ENCODE measurements at places on chromosomes 12 and 14.

- peaks cover 66% of the 10 kb centered on the region for H3K4me1 ChIP-seq
- H3K4me3 ChIP-seq = peak overlapping the region; percentile 83
- no peaks in the 10 kb centered on the region for H3K27me3 ChIP-seq
These were observed 4.5 kb upstream of the IRF2BPL start for GRCh38 chr14:77032844-77033621.

DNA sequence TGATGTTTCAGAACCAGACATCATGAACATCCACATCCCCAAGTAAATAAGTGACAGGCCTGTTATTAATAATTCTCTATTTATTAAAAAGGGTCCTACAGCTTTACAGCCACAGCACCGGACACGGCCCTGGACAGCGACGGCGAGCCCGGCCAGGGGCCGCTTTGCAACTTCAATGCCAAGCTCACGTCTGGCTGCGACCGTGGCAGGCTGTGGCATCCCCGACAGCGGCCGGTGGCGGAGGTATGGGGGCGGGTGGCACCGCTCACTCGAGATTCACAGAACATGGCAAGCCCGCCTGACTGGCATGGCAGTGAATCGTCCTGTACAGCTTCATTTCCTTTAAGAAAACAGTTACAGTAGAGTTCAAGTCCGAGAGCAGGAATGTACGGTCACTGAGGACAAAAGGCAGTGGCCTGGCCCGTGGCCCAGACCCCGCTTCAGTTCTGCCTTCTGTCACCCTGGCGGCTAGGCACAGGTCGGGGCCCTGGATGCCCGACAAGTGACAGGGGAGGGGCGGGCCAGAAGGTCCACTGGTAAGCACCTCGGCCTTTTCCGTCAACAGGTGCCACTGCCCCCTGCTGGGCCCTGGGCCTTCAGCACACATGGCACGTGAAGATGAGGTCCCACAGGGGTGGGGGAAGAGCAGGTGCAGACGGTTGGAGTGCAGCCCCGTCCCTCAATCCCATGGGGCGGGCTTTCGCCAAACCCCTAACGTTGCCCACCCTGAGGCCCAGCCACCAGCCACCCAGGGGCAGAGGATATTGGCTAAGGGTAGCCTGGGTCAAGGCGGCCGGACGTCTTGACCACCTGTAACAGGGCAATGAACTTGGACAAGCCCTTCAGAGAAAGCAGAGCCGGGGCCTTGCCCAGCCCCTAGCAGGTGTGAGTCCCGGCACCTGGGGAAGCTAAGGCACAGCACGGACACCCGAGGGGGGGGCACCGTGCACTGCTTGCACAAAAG is 30.3 kb downstream of the HIP1R start:
- peaks cover 25% of the 10 kb centered on the region for H3K36me3 ChIP-seq
- H3K4me1 ChIP-seq = no peaks in the 10 kb centered on the region
- H3K27ac ChIP-seq = no peak overlapping the region
- no peak overlapping the region for H3K4me3 ChIP-seq
- no peaks in the 10 kb centered on the region for H3K27me3 ChIP-seq
- DNase-seq = peak; percentile 35

DNA sequence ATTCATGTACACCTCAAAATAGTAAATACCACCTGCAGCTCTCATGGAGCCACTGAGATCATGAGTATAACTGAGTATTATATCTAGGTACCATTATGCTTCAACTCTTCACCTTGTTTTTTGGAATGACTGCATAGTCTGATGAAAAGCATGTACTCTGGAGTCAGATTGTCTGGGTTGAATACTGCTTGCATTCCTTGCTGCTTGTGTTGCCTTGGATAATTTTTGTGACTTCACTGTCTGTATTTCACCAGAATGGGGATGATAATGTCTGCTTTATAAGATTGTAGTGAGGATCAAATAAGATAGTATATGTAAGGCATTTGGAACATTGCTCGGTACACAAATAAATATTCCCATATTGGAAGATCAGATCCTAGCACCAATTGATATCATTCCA is 54.2 kb downstream of the SUSD6 start:
- H3K36me3 ChIP-seq = peaks cover 44% of the 10 kb centered on the region
- H3K4me3 ChIP-seq = no peak overlapping the region
- H3K27me3 ChIP-seq = no peaks in the 10 kb centered on the region
- no peak for DNase-seq
- H3K4me1 ChIP-seq = peaks cover 93% of the 10 kb centered on the region
- no peak overlapping the region for H3K27ac ChIP-seq

DNA sequence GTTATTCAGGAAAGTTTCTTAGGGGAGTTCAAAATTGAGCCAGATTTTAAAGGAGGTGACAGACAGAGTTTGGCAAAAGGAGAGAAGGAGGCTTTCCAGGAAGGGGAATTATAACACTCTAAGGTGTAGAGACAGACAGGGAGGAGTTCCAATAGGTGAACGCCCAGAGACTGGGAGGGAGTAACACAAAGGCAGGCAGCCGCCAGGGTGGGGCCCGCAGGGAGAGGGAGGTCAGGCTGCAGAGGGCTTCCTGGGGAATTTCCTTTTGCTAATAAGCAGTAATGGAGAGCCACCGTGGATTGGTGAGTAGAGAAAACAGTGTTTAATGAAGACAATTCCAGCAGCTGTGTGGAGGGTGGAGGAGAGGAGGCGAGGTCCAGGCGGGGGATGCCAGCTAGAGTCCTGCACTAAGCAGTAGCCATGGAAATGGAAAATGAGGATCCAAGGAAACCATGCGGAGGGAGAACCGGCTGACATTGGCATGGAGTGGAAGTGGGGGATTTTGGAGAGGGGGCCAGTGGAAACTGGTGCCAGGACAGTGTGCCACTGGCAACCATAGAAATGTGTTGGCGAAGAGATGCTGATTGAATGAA is 22.2 kb downstream of the GRIN2B start:
- H3K36me3 ChIP-seq = no peaks in the 10 kb centered on the region
- no peak overlapping the region for H3K4me3 ChIP-seq
- no peak overlapping the region for H3K27ac ChIP-seq
